A549 treated with Hydrocortisone at 1 μM for 4 hours (cell line): ENCODE measurements at places on chromosomes 7 and 10. TPM values are rescaled to one million over a fixed set of nuclear protein-coding genes. Genes with fewer than 3 reads are reported as not detected.

The PAPSS2 gene
- 17.1 to 23.2 TPM (median 20.6 TPM) in 5 replicates for total RNA-seq

The ADAMTS14 gene
- total RNA-seq, result 0.12 to 0.24 TPM (median 0.16 TPM) in 5 replicates

The DGKI gene
- total RNA-seq, result 0.02 to 0.82 TPM (median 0.43 TPM) in 5 replicates

The PHKG1 gene
- total RNA-seq, result 0.35 to 0.60 TPM (median 0.48 TPM) in 5 replicates

The PNLIPRP2 gene
- total RNA-seq, result 0.07 to 0.30 TPM (median 0.09 TPM) in 4 of 5 replicates, not detected in the other

The ATP6V0E2 gene
- 54.5 to 61.2 TPM (median 58.8 TPM) in 5 replicates for total RNA-seq

The TMEM140 gene
- 0.70 to 1.5 TPM (median 1.0 TPM) in 5 replicates for total RNA-seq

The KIF11 gene
- 28.7 to 46.4 TPM (median 34.3 TPM) in 5 replicates for total RNA-seq

The TMEM213 gene
- total RNA-seq, result not detected in 5 replicates

The AZGP1 gene
- not detected in 5 replicates for total RNA-seq

The PYROXD2 gene
- 3.9 to 5.1 TPM (median 4.7 TPM) in 5 replicates for total RNA-seq

The PRF1 gene
- 0.03 TPM in 1 of 5 replicates, not detected in the others for total RNA-seq

The XRCC2 gene
- 3.7 to 6.1 TPM (median 4.8 TPM) in 5 replicates for total RNA-seq
